ENCODE measurements at places on chromosomes 7 and 10.

- no peak for DNase-seq
Measured at GRCh38 chr7:51455513-51455912, 138.9 kb upstream of the COBL start.

GRCh38 chr7:25857376-25858067 lies 294.5 kb upstream of the NFE2L3 start:
- no peak for DNase-seq

- no peak for DNase-seq
Measured at GRCh38 chr7:104838537-104839299, 175.3 kb upstream of the KMT2E start.

DNA sequence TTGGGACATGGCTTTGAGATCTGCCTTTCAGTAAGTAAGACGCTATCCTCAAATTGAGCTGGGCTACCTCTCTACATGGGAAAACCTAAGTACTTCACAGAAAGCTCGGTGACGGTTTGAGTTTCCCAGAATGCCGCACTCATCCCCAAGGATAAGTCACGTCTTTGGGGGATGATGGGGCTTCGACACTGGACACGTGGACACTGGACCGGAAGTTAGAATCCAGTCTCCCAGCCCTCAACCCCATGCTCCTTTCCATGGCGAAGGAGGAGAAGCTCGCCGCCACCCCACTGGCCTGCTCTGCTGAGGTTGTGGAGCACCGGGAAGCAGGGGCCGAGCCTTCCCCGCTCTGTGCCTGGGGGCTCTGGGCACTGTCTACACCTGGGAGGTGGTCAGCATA lies 27.5 kb downstream of the PTPRE start:
- no peak for DNase-seq

GRCh38 chr7:132455378-132455777 lies 120.9 kb downstream of the PLXNA4 start:
- no peak for DNase-seq

DNA sequence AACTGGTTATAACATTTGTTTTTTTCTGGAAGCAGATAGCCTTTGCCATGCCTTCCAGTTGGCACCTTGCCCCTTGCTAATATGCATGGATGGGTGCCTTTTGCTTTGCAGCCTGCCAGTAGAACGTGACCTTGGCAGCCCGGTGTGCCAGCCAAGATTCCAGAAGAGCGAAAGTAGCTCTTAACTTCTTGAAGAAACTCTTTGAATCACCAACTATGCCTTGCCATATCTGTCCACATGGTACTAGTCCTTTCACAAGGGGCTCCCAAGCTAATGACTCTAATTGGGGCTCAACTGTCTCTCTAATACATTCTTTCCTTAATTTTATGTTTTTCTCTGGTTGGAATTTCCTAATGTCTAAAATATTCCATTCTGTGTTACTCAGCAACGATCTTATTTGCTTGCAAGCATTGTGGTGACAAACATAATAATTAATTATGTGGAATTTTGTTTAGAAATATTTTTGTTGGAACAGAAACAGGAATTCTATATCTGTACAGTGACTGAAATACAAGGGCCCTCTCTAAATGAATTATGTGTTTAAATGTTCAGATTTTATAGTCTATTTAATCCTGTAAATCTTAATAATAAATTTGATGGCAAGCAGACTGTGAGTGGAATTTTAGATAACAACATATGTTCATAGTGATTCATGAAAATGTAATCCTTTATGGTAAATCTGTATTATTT lies 45.8 kb downstream of the HDAC9 start:
- DNase-seq: peak; percentile 35

DNA sequence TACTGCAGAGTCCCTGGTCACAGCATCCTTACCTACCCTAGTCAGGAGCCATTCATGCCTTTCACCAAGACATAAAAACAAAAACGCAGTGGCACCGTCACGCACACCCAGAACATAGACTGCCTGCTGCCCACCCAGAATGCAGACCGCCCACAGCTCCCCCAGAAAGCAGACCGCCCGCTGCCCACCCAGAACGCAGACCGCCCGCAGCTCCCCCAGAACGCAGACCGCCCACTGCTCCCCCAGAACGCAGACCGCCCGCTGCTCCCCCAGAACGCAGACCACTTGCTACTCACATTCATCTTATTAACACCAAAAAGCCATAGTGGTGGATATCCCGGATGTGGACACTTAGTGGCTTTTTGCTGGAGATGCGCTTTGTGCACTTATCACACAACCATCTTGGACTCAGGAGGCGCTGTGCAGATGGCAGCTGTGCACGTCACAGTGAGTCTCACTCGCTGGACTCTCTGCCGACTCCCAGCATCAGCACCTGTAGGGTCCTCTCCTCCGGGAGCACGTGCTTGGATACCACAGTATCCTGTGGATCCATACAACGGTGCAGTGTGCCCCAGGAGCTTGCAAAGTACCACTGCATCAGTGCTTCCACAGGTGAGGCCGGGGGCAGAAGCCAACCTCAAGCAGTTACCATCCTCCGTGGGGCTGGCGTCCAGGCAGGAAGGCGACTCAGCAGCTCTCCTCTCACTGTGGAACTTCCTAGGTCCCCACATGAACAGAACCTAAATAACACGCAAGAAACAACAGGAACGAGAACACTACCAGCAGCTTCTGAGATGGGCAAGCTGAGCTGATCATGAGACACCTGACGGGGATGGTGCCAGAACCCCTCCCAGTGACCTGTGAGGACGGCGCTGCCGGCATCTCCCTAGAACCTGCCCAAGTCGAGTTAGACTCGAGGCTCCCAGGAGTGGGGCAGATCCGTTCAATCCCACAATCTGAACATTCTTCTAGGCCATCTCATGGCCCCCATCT lies 161.0 kb downstream of the DIP2C start:
- DNase-seq: no peak

DNA sequence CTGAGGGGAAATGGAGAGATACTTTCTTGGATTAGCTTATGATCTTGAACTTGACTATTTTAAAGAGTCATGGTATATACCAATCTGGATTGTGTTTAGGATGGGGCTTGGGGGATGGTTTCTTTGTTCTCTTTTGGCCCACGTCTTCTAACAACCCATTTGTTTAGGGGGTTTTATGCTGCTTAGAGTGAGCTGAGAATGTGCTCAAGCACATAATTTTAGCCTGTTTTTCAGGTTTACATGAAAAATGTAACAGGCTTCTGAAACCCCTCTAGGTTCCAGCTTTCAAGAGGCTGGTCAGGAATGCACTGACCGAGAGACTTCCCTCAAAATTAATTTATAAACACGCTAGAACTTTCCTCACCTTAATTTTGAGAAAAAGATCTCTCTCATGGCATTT lies 94.3 kb downstream of the AUTS2 start:
- no peak for DNase-seq

GRCh38 chr7:151504715-151505326 lies 14.9 kb downstream of the RHEB start:
- DNase-seq: no peak

- DNase-seq: no peak
Measured at GRCh38 chr7:21076054-21076453, 289.4 kb upstream of the SP8 start.

GRCh38 chr10:77452952-77453564 lies 184.6 kb downstream of the KCNMA1 start:
- DNase-seq: no peak

DNA sequence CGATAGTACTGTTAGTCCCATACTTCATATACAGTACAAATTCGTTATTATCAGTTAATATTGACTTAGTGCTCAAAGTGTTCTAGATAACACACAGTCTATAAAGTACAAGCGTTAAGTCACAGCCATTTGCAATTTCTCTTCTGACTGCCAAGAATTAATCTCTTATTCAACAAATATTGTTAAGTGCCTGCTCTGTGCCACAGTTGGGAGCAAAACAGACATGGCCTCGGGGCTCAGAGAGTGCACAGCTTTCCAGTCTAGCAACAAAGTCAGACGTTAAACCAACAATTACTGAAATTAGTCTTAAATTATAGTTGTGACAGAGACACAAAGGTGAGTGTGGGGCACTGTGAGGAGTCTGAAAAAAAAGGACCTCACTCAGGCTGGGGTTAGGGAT lies 113.0 kb upstream of the DPP6 start:
- no peak for DNase-seq

- no peak for DNase-seq
Measured at GRCh38 chr7:11297126-11297625, 323.5 kb downstream of the PHF14 start.

- DNase-seq: no peak
Measured at GRCh38 chr10:112970021-112970420, 20.0 kb downstream of the TCF7L2 start.

DNA sequence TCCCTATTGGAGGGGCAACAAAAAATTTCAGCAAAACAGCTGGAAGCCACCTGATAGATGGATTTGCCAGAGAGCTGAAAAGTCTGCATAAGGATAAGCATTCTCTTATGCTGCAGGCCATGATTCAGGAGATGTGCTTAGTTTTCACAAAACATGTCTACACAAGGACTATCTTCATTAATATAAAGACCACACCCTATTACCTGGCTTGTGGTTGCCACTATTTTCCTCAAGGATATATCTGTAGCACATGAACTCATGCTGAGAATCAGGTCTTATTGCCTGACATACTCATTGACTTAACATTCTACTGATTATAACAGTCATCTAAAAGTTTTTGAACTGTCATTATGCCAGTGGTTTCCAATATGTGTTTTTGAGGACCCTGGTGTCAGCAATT lies 7.1 kb upstream of the COL17A1 start:
- DNase-seq: no peak

DNA sequence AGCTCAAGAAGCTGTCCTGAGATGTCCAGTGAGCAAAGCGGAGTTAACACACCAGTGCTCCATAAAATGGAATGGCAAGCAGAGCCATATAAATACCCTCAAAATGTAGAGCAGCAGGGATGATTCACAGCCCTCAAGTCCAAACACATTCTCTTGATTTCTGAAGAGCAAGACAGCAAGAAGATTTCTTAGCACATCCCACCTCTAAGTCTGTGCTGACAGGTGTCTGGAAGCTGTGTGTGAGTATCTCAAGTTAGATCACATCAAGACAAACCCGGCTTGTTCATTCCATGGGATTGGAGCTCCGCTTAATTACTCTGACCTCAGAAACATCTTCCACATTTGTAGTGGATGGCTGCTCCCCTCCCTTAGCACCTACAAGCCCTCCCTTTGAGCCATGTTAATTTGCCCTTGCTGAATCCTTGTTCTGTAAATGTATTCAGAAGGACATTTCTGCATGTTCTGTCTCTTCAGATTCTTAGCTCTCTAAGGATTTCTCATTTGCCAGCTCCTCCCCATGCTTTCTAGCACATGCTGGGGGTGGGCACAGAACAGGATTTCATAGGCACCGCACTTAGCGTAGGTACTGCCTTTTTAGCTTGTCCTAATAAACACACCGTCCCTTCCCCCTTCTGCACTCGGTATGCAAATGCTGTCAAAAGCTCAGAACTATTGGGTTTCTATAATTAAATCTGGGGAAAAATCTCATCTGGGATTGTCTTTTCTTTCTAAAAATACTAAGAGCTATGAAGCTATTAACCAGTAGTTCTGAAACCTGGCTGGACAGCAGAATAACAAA lies 112.7 kb downstream of the CPXM2 start:
- no peak for DNase-seq

DNA sequence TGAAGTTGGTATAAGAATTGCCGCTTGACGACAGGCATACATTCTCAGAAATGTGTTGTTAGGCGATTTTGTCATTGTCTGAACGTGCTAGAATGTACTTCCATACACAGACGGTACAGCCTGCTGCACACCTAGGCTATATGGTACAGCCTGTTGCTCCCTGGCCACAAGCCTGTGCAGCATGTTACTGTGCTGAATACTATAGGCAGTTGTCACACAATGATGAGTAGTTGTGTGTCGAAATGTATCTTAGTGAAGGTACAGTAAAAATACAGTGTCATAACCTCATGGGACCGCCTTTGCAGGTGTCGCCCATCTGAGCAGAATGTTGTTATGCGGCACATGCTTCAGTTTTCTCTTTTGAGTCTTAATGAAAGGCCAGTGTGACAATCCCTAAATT lies 66.5 kb downstream of the SHH start:
- no peak for DNase-seq

DNA sequence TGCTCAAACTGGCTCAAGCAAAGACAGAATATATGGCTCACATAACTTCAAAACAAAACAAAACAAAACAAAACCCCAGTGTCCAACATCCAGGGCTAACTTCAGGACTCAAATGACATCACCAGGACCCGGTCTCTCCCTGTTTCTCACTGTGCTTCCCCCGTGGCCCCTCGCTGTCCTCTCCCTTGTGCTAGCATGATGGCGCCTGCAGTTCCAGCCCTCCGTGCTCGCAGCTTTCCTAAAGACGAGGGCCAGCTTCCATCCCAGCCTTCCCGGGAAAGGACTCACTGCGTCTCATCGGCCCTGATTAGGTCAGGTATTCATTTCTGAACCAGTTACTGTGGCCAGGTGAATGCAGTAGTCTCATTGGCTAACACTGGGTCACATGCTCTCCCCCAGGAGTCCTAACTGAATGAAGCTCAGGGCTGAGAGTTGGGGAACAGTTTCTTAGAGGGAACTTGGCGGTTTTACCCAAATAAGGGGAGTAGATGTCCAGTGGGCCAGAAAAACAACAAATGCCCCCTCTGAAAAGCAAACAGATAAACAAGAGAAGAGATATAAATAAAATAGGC lies 33.0 kb upstream of the CTBP2 start:
- no peak for DNase-seq

GRCh38 chr10:71796749-71797405 lies 23.6 kb upstream of the VSIR start:
- no peak for DNase-seq

- no peak for DNase-seq
Measured at GRCh38 chr10:33760056-33760943, 425.8 kb upstream of the NRP1 start.

GRCh38 chr10:128191847-128192246 lies 65.6 kb upstream of the MKI67 start:
- no peak for DNase-seq

GRCh38 chr7:47455872-47456185 lies 126.1 kb downstream of the TNS3 start:
- DNase-seq: no peak

DNA sequence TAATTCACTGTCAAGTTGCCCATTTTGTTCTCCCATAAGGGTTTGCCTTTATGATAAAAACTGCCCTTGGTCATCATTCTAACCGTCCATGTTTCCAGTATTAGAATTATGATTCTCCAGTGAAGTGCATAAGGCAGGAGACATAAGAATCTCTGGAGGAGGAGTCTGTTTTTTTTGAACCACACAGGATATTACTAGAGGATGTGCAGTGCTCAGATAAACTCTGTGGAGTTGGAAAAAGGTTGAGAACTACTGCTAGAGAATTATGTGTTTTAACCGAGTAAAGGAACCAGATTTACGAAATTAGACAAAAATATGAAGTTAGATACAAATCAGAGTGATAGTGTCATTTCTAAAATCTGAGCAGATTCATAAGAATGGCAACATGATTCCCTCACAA lies 40.5 kb downstream of the MDFIC start:
- no peak for DNase-seq

All from right renal pelvis (tissue), 4 donors.